Cerebellum (tissue), 4 donors: ENCODE measurements at places on chromosomes 6 and 20.

GRCh38 chr20:62606016-62606415, 36.3 kb upstream of the SLCO4A1 start:
- DNase-seq, result no peak

DNA sequence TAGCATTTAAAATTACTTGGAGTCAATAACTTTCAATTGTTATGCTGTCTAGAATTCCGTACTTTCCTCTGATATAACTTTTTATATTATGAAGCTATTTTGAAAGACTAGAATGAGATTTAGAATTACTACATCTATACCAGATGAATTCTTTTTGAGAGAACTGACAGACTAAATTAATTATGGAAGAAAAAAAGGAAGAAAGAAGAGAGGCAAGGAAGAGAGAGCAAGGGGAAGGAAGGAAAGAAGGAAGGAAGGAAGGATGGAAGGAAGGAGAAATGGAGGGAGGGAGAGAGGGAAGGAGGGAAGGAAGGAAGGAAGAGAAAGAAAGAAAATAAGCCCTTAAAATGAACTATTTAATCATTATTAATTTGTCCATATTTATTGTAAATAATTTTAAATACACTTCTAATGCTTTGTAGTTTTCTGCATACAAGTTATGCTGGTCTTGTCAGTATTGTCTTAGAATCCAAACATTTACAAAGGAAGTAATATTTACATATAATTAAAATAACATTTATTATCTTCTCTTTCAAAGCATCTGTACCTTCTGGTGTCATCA, 280.4 kb upstream of the HSF2 start:
- no peak for DNase-seq

DNA sequence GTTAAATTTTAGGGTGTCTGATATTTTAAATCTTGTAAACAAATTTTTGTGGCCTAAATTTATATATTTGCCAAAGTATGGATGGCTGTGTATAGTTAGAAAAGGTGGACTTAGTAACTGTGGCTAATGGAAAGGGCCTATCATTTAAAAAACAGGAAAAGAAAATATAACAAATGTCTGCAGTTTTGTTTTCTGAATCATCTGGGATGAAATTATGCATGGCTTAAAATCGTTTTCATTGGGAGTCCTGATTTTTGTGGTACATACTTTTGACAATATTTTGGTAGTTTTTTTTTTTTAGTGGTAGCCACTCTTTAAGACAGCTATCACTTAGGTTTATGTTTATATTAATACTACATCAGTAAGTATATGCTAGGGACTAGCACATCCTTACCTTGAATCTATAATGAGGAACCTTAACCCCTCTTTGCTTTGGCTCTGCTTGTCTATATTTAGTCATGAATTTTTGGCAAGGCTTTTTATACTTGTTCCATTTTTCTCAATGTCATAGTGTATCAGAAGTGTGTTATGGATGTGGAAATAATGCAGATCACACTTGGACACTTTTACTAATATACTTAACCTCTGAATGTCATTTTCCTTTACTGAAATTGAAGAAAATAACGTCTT, 5.6 kb downstream of the ARID1B start:
- no peak for DNase-seq

GRCh38 chr6:167270499-167271311, 20.4 kb upstream of the UNC93A start:
- no peak for DNase-seq

GRCh38 chr20:35903843-35904242, 50.5 kb downstream of the SCAND1 start:
- DNase-seq, result no peak

- DNase-seq, result no peak
Observed at GRCh38 chr20:48695255-48695654, 132.5 kb downstream of the PREX1 start.

- DNase-seq, result no peak
Observed at GRCh38 chr6:45420083-45420908, 42.6 kb upstream of the SUPT3H start.

DNA sequence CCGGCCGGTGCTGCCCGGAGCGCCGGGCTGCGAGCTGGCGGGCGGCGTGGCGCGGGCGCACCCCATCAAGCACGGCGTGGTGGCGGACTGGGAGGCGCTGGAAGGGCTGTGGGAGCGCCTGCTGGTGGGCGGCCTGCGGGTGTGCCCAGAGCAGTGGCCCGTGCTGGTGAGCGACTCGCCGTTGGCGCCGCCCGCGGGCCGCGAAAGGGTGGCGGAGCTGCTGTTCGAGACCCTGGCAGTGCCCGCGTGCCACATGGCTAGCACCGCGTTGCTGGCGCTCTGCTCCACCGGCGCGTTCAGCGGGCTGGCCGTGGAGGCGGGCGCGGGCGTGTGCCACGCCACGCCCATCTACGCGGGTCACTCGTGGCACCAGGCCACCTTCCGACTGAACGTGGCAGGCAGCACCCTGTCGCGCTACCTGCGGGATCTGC, 517 bp downstream of the ACTL10 start:
- no peak for DNase-seq

DNA sequence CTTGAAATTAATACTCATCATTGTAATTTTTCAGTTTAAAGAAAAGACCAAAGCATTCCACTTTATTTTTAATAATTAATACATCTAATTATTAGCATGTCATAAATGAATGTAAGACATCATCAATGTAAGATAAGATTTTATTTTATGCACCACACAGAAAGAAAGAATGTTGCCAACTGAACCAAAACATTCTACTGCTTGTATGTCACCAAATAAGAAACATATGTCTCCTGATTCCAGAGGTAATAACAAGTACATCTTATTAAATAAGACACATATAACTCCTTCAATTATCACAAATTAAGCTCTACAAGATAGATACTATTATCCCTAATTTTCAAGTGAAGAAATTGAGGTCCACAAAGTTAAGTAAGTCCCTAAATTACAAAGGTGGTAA, 189.5 kb downstream of the GMDS start:
- no peak for DNase-seq

GRCh38 chr6:145022199-145022796, 713.0 kb downstream of the EPM2A start:
- no peak for DNase-seq

GRCh38 chr20:32839982-32840285, 18.8 kb upstream of the EFCAB8 start:
- peak; percentile 50 for DNase-seq

DNA sequence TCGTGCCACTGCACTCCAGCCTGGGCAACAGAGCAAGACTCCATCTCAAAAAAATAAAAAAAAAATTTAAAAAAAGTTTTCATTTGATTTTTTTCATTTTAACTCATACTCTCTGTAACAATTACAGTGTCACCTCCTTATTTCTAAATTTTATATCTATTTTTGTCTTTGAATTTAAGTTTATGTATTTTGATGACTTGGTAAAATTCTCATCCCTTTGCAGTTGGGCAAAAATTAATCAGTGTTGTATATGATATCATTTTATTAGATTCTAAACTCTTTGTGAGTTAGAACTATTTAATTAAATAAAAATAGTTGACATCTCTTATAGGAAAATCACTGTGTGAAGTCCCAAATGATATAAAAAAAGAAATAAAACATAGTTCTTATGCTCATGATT, 270.7 kb downstream of the PLCB1 start:
- no peak for DNase-seq
